ENCODE measurements at places on chromosomes 4 and X.

DNA sequence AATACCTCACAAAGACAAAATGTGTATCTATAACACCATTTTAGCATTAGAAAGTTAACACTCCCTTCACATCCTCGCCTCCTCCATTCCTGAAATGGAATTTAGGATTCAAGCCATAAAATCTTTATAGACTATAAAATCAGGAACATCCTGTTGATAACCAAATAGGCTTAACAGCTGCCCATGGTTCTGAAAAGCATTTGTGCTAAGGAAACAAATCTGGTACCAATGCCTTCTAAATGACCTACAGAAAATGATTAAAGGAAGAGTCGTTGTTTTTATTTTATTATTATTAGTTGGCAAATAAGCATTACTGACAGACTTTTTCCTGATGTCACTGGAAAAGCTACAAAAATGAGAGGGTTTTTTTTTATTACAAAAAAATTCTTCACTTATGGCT lies 79.8 kb downstream of the PAPSS1 start:
- DNase-seq: no peak

GRCh38 chr4:185238215-185238681 lies 28.9 kb downstream of the SNX25 start:
- no peak for DNase-seq

- DNase-seq: no peak
Observed at GRCh38 chr4:72397314-72397713, 171.7 kb downstream of the ADAMTS3 start.

- DNase-seq: no peak
Observed at GRCh38 chr4:154490583-154491340, 837 bp downstream of the DCHS2 start.

All from cortex of kidney (tissue), 1 donor.